Spleen (tissue), 13 donors: ENCODE measurements at places on chromosomes 12 and 14.

DNA sequence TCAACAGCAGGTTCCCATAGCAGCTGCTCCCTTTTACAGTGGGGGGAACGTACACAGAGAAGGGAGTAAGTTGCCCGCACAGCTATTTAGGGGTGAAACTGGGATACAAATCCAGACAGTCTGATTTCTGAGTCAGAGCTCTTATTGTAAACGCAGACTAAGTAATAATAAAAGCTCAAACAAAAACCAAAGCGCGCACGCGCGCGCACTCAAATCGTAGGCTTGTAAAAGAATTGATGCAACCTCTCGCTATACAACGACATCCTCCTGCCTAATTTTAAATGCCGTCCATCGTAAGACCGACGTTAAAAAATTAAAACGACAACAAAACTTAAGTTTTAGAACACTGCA lies 747 bp upstream of the DACT1 start:
- H3K4me1 ChIP-seq: peaks cover 25% of the 10 kb centered on the region
- H3K36me3 ChIP-seq: no peaks in the 10 kb centered on the region
- peak overlapping the region; percentile 55 for H3K4me3 ChIP-seq
- peak overlapping the region; percentile 87 for H3K27ac ChIP-seq

GRCh38 chr12:121797937-121798786 lies 4.7 kb upstream of the RHOF start:
- H3K36me3 ChIP-seq: no peaks in the 10 kb centered on the region
- no peak overlapping the region for H3K4me3 ChIP-seq
- H3K4me1 ChIP-seq: peaks cover 70% of the 10 kb centered on the region
- peak overlapping the region; percentile 100 for H3K27ac ChIP-seq

DNA sequence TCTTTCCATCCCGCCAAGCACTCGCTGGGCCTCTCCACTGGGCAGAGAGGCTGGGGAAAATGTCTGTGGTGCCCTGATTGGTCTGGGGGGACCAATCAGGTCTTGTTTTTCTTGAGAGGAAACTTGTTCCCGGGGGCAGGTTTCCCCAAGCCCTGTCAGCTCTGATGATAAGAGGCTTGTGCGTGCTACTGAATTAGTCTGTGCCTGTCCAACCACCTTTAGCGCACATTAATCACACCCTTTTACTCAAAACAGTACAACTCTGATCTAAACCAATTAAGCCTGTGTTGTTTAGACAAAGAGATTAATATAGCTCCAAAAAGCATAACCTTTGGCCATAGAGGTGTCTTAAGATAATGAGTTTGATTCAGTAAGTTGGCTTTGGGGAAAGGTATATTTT lies 580.4 kb downstream of the VRK1 start:
- no peaks in the 10 kb centered on the region for H3K36me3 ChIP-seq
- no peak for DNase-seq
- no peaks in the 10 kb centered on the region for H3K27me3 ChIP-seq
- no peaks in the 10 kb centered on the region for H3K4me1 ChIP-seq
- H3K27ac ChIP-seq: no peak overlapping the region
- no peak overlapping the region for H3K4me3 ChIP-seq

DNA sequence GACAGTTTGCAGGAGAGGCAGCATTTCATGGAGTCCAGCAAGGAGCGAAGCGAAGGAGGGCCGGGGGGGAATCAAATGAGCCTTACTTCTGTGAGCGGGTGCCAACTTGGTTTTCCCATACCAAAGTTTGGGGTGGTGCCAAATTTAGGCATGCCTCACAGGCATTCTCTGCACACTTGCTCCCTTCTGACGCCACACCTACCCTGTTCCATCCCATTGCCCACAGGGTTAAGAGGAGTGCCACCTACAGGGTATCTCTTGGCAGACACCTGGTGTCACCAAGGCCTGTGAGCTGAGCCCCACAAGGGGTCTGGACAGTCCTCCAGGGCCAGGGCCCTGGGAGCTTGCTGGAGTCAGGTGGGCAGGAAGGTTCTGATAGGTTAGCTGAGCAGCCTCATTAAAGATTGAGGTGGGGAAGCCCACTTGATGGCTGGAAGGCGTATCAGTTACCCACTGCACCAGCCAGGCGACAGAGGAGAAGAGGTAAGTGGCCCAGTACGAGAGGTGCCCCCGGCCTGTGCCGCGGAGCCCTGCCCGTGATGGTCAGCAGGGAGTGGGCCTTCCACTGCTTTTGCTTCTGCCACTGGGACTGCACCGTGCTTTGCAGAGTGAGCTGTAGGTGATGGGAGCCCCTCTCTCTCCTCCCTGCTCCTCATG lies 45.2 kb downstream of the DEGS2 start:
- H3K36me3 ChIP-seq: no peaks in the 10 kb centered on the region
- peak; percentile 41 for DNase-seq
- no peaks in the 10 kb centered on the region for H3K4me1 ChIP-seq
- H3K27me3 ChIP-seq: no peaks in the 10 kb centered on the region

DNA sequence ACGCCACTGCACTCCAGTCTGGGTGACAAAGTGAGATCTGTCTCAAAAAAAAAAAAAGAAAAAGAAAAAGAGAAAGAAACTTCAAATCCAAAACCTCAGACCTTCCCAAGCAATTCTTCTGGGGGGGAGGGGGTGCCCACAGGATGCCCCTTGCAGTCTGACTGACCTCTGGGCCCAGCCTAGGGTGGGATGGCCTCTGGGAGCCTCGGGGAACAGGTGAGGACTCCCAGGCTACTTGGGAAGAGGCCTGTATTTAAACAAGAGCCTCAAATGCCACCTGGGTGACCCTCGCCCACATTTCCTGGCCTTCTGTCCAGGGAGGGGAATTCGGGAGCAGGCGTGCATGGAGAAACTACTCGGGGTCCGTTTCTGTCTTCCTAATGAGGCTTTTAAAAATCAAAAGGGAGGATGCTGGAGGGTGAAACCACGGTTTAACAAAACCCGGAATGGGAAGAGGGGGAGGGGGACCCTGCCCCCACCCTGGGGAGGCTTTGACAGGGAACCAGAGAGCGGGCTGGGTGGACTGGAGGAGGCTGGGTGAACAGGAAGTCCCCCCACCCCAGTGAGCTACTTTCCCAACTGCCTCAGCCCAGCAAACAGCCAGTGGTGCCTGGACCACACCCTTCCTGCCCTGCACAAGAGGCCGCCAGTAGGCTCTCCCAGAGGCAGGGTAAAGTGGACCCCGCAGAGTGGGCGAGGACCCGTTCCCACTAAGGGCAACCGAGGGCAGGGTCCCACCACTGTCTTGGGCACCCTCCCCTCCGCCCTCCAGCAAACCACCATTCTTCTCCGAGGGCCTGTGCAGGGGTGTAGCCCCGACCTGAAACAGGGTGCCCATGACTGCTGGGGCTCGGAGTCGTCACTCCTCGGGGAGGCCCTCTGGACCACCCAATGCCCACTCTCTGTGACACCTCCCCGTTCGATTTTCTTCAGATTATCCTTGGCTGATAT lies 1.5 kb upstream of the FBRSL1 start:
- H3K27me3 ChIP-seq: no peaks in the 10 kb centered on the region
- H3K4me1 ChIP-seq: peaks cover 57% of the 10 kb centered on the region
- peak overlapping the region; percentile 58 for H3K4me3 ChIP-seq
- H3K27ac ChIP-seq: peak overlapping the region; percentile 98

DNA sequence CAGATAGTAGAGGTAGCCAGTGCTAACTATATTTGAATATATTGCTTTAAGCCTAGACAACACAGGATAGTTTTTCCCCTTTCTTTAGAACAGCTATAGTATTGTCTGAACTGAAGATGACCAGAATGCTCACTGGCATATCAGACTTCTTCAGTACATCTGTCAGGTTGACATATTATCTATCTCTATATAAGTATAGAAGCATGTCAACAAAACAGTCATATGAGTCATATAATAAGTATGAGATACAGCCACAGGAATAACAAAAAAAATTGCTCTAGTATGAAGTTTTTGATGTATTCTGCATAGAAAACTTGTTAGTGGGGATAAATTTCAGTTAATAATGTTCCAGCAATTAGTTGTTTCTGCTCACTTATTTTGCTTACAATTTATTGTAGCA lies 767.7 kb downstream of the LRFN5 start:
- H3K4me3 ChIP-seq: no peak overlapping the region
- no peaks in the 10 kb centered on the region for H3K36me3 ChIP-seq
- H3K27ac ChIP-seq: no peak overlapping the region
- H3K4me1 ChIP-seq: no peaks in the 10 kb centered on the region
- no peaks in the 10 kb centered on the region for H3K27me3 ChIP-seq
- DNase-seq: no peak

GRCh38 chr12:71947645-71948105 lies 9.0 kb downstream of the TPH2 start:
- no peak for DNase-seq
- no peaks in the 10 kb centered on the region for H3K4me1 ChIP-seq
- H3K36me3 ChIP-seq: no peaks in the 10 kb centered on the region
- no peaks in the 10 kb centered on the region for H3K27me3 ChIP-seq

- no peak for DNase-seq
- peak overlapping the region; percentile 74 for H3K27ac ChIP-seq
- peaks cover 15% of the 10 kb centered on the region for H3K4me1 ChIP-seq
- H3K4me3 ChIP-seq: no peak overlapping the region
- no peaks in the 10 kb centered on the region for H3K36me3 ChIP-seq
Observed at GRCh38 chr12:12736759-12737676, 19.9 kb downstream of the CDKN1B start.

DNA sequence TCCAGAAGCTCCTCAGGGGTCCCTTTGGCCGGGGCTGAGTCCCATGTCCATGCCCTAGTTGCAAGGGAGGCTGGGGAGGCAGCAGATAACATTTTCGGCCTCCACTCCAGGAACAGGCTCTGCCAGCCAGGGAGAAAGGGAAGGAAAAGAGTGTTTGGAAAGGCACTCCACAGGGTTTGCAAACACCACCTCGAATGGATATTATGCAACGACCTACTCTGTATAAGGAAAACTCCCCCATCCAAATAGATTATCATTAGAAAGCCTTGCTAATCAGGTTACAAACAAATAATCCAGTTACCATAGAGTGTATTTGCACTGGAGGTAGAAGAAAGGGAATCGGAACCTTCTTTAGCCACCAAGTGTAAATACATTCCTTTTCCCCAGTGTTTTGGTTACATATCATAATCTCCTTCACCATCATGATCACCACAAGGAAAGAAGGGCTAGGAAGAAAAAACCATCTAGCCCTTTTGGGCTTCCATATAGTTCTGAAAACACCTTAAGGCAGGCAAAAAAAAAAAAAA lies 40.4 kb downstream of the TMCC3 start:
- H3K4me1 ChIP-seq: no peaks in the 10 kb centered on the region
- no peak overlapping the region for H3K27ac ChIP-seq
- no peaks in the 10 kb centered on the region for H3K27me3 ChIP-seq
- no peaks in the 10 kb centered on the region for H3K36me3 ChIP-seq

GRCh38 chr14:22400655-22401259 lies 188.3 kb downstream of the DAD1 start:
- no peaks in the 10 kb centered on the region for H3K36me3 ChIP-seq
- H3K4me3 ChIP-seq: no peak overlapping the region
- H3K4me1 ChIP-seq: no peaks in the 10 kb centered on the region
- H3K27ac ChIP-seq: no peak overlapping the region

- H3K27me3 ChIP-seq: no peaks in the 10 kb centered on the region
- DNase-seq: no peak
- no peak overlapping the region for H3K4me3 ChIP-seq
- no peaks in the 10 kb centered on the region for H3K36me3 ChIP-seq
Observed at GRCh38 chr14:63709589-63709988, 18.3 kb downstream of the SGPP1 start.

DNA sequence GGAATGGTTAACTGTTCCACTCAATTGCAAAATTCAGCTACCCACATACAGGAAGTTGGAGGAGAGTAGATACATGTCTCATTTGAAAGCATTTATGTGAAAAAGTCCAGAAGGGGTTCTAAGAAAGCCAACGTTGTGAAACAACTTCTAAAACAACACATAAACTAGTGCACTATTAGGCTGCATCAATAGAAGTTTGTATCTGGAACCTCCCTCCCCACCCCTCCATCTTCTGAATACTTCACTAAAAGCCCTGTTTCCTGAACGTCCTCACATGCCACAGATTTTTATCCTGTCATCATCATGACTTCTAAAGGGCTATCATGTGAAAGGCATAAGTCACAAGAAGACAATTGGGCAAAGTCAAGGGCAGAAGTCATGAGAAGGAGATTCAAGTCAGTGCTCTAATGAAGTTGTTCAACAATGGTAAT lies 5.5 kb downstream of the KRT79 start:
- no peak for DNase-seq
- H3K4me1 ChIP-seq: no peaks in the 10 kb centered on the region

DNA sequence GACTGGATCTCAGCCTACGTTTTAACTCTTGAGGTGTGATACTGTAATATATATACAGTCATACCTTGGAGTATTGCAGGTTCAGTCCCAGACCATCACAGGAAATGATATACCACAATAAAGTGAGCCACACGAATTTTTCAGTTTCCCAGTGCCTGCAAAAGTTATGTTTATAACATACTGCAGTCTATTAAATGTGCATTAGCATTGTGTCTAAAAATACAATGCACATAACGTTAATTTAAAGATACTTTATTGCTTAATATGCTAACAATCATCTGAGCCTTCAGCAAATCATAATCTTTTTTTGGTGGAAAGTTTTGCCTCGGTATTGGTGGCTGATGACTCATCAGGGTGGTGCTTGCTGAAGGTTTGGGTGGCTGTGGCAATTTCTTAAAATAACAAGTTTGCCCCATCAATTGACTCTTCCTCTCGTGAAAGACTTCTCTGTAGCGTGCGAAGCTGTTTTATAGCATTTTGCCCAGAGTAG lies 18.9 kb downstream of the PYROXD1 start:
- H3K27ac ChIP-seq: no peak overlapping the region
- no peaks in the 10 kb centered on the region for H3K4me1 ChIP-seq
- H3K27me3 ChIP-seq: no peaks in the 10 kb centered on the region
- DNase-seq: no peak
- peaks cover 98% of the 10 kb centered on the region for H3K36me3 ChIP-seq
